ENCODE measurements at places on chromosomes 16 and 17.

GRCh38 chr16:55948230-55948629 is 73.1 kb upstream of the CES5A start:
- no peak for DNase-seq
- H3K4me1 ChIP-seq, result no peaks in the 10 kb centered on the region
- H3K4me3 ChIP-seq, result no peak overlapping the region
- H3K27me3 ChIP-seq, result peaks cover 10% of the 10 kb centered on the region
- H3K36me3 ChIP-seq, result no peaks in the 10 kb centered on the region
- no peak overlapping the region for H3K27ac ChIP-seq

GRCh38 chr16:82311528-82311927 is 141.5 kb upstream of the MPHOSPH6 start:
- no peaks in the 10 kb centered on the region for H3K4me1 ChIP-seq
- no peak overlapping the region for H3K4me3 ChIP-seq
- no peaks in the 10 kb centered on the region for H3K36me3 ChIP-seq
- DNase-seq, result no peak
- H3K27ac ChIP-seq, result no peak overlapping the region

- no peak overlapping the region for H3K27ac ChIP-seq
- H3K36me3 ChIP-seq, result no peaks in the 10 kb centered on the region
- DNase-seq, result no peak
- no peak overlapping the region for H3K4me3 ChIP-seq
Observed at GRCh38 chr17:37831492-37831891, 86.6 kb upstream of the HNF1B start.

- peaks cover 4% of the 10 kb centered on the region for H3K4me1 ChIP-seq
- no peak overlapping the region for H3K27ac ChIP-seq
- H3K4me3 ChIP-seq, result no peak overlapping the region
- no peaks in the 10 kb centered on the region for H3K36me3 ChIP-seq
- peaks cover 36% of the 10 kb centered on the region for H3K27me3 ChIP-seq
Observed at GRCh38 chr16:27973678-27974077, 89.8 kb downstream of the GSG1L start.

DNA sequence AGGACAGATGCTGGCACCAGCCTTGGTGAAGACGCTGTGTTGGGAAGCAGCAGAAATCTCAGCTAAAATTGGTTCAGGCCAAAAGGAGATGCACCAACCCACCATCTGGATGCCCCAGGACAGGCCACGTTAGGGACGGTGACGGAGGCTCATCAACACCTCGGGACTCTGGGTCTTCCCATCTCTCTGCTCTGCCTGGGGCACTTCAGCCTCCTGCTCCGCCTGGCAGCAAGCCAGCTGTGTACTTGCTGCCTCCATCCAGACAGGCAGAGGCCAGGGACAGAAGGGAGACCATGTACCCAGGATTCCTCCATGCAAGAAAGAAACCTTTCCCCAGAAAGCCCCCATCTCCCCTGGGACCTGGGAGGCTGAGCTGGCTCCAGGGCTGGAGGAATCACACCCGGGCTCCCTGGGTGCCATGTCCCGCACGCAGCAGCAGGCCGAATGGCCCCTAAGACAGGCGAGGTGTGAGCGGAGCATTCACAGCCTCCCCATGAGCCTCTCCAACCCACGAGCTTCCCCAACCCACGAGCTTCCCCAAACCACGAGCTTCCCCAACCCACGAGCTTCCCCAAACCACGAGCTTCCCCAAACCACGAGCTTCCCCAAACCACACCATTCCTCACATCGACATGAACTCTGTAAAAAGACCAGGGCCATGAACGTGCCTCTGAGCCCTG is 274.5 kb downstream of the C16orf95 start:
- peaks cover 4% of the 10 kb centered on the region for H3K27me3 ChIP-seq
- no peaks in the 10 kb centered on the region for H3K4me1 ChIP-seq
- no peak for DNase-seq
- no peak overlapping the region for H3K4me3 ChIP-seq
- no peak overlapping the region for H3K27ac ChIP-seq
- H3K36me3 ChIP-seq, result no peaks in the 10 kb centered on the region

DNA sequence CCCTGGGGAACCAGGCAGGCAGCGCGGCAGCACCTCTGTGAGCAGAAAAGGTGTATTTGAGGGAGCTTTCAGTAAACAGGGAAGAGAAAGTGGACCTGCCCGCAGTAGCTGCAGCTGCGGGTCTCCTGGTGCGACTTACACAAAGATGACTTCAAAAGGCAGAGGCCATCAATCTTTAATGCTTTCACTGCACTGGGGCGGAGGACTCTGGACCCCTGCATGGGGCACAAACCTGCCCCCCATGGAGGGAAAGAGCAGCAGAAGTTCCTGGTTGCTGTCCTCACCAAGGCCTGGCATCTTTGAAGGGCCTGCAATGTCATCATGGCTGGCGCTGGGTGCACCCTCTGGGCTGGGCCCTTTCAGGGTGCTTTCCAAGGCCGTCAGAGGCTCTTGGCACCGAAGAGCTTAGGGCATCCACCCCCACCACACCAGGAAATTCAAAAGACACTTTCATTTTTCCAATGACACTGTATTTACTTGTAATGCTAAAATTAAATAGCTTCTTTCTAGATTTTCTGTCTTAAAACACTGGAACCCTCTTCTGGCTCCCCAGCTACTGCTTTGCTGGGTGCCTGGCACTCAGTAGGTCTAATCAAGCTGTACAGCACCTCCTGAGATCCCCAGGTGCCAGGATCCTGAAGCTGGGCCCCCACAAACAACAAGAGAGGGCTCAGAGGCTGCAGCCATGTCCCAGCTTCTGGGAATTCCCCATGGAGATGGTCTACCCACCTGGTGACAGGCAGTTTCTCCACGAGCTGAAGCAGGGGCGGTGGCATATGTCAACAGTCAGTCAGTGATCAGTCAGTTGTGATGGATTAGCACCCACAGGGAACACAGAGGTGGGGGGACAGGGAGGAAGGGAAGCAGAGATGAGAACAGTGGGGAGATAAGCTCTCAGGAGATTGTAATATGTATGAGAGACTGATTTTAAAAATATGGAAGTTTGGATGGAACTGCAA is 2.1 kb upstream of the CACNG1 start:
- H3K4me3 ChIP-seq, result no peak overlapping the region
- H3K27ac ChIP-seq, result no peak overlapping the region
- no peaks in the 10 kb centered on the region for H3K4me1 ChIP-seq
- no peak for DNase-seq
- peaks cover 18% of the 10 kb centered on the region for H3K27me3 ChIP-seq

- no peaks in the 10 kb centered on the region for H3K4me1 ChIP-seq
- no peak overlapping the region for H3K27ac ChIP-seq
Observed at GRCh38 chr16:13231365-13231764, 330.0 kb downstream of the SHISA9 start.

- H3K27me3 ChIP-seq, result no peaks in the 10 kb centered on the region
- DNase-seq, result no peak
- H3K27ac ChIP-seq, result peak overlapping the region; percentile 16
- H3K4me1 ChIP-seq, result peaks cover 39% of the 10 kb centered on the region
Observed at GRCh38 chr16:24975428-24975889, 39.7 kb downstream of the ARHGAP17 start.

- no peaks in the 10 kb centered on the region for H3K36me3 ChIP-seq
- no peak overlapping the region for H3K27ac ChIP-seq
- H3K4me3 ChIP-seq, result no peak overlapping the region
- no peaks in the 10 kb centered on the region for H3K4me1 ChIP-seq
Observed at GRCh38 chr17:8103549-8103948, 14.8 kb downstream of the ALOXE3 start.

DNA sequence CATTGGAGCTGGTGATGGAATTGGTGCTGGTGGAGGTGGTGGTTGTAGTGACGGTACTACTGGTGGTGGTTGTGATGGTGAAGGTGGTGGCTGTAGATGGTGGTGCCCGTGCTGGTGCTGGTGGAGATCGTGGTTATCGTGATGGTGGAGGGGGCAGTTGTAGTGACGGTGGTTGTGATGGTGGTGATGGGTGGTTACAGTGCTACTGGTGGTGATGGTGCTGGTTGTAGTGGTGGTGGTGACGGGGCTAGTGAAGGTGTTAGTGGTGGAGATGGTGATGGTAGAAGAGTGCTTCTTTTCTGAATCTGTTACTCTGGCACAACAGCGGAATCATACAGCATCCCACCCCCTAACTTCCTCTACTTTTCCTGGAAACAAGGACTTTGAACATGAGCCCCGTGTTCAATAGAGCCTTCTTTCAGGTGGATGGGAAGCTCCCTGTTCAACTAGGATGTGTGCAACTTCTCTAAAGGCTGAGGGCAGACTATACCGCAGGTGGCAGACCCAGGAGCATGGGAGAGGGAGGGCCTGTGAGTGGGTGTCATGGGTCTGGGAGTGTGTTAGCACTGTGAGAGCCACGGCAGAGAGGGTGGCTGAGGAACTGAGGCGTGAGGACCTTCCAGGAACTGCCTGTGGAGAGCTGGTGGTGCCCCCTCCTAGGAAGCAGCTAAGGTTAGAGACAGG is 8.2 kb downstream of the TBX21 start:
- H3K27me3 ChIP-seq, result no peaks in the 10 kb centered on the region
- H3K4me1 ChIP-seq, result peaks cover 39% of the 10 kb centered on the region
- peaks cover 6% of the 10 kb centered on the region for H3K36me3 ChIP-seq

DNA sequence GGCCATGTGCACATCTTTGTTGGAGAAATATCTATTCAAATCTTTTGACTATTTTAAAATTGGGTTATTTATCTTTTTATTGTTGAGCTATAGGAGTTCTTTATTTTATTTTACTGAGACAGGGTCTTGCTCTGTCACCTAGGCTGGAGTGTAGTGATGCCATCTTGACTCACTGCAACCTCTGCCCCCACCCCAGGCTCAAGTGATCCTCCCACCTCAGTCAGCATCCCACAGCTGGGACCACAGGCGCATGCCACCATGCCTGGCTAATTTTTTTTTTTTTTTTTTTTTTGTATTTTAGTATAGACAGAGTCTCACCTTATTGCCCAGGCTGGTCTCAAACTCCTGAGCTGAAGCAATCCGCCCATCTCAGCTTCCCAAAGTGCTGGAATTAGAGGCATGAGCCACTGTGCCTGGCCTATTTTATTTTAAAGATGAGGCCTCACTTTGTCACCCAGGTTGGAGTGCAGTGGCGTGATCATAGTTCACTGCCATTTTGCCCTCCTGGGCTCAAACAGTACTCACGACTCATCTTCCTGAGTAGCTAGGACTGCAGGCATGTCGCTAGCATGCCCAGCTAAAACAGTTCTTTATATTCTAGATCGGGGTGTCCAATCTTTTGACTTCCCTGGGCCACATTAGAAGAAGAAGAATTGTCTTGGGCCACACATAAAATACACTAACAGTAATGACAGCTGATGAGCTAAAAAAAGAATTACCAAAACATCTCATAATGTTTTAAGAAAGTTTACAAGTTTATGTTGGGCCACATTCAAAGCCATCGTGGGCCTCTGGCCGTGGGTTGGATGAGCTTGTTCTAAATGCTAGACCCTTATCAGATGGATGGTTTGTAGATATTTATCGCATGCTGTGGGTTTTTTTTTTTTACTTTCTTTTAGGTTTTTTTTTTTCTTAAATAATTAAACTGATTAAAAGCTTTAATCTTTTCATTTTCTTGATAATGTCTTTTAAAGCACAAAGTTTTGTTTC is 13.7 kb downstream of the TENT4B start:
- no peak for DNase-seq
- H3K4me1 ChIP-seq, result peaks cover 57% of the 10 kb centered on the region
- H3K27me3 ChIP-seq, result no peaks in the 10 kb centered on the region
- no peak overlapping the region for H3K4me3 ChIP-seq
- H3K36me3 ChIP-seq, result peaks cover 13% of the 10 kb centered on the region
- H3K27ac ChIP-seq, result peak overlapping the region; percentile 71

DNA sequence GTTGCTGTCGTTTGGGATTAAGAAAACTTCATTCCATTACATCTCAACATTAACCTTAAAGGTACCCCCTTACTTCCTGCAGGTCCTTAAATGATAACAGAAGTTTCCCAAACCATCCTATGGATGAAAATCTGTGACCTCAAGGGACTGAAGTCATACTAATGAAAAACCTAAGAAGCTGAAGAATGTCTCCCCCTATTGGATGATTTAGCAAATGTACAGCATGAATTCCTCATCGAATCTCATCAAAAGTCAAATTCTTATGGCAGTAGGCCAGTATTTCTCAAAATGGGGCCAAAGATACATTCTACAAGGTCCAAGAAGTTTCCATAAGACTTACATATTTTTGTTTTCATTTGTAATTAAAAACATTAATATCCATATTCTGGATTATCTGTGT is 13.5 kb downstream of the SCO1 start:
- H3K36me3 ChIP-seq, result peaks cover 54% of the 10 kb centered on the region
- H3K27me3 ChIP-seq, result no peaks in the 10 kb centered on the region
- no peak overlapping the region for H3K4me3 ChIP-seq
- no peak for DNase-seq

- H3K4me3 ChIP-seq, result peak overlapping the region; percentile 99
- DNase-seq, result peak; percentile 71
- H3K27me3 ChIP-seq, result no peaks in the 10 kb centered on the region
Observed at GRCh38 chr17:74749279-74750038, 1.0 kb downstream of the NHERF1 start.

DNA sequence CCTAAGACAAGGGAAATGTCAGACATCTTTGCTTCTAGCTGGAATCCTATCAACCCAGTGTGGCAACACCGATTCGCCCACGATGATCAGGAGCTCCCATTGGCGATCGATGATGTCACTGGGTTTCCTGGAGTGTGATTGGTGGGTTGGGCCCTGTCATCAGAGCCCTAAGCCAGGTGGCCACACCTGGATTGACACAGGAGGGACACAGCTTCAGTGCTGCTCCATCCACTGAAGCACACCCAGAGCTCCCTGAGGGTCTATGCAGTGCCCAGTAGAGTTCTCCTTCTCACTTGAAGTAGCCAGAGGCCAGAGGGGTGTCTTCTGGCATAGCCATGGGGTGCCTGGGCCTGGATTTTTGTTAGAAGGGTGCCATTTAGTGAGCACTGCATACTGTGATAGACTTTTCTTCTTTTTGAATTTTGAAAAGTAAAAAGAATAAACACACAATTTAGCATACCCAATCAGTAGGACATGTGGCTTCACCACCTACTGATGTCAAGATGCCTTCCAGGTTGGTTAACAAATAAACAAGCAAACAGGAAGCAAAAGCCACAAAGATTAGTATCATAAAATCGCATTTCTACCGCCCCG is 77.6 kb downstream of the CMIP start:
- H3K4me3 ChIP-seq, result no peak overlapping the region
- no peaks in the 10 kb centered on the region for H3K27me3 ChIP-seq
- no peak overlapping the region for H3K27ac ChIP-seq
- DNase-seq, result no peak
- H3K4me1 ChIP-seq, result peaks cover 47% of the 10 kb centered on the region

DNA sequence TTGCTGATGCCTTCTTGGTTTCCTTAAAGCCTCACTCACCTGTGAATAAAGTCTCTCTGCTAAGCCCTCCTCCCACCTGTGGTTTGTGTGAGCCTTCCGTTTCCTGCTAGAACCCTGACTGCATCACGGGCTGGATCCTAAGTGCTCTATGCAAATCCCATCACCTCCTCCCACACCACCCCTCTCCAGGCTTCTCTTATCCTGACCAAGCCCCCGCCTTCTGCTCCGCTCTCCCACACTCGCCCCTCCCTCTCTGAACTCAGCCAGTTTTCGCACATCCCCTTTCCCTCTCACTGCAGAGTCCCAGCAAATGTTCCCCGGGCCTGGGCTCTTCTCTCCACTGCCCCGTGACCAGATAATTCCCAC is 51.8 kb downstream of the PIMREG start:
- peaks cover 36% of the 10 kb centered on the region for H3K27me3 ChIP-seq
- H3K27ac ChIP-seq, result no peak overlapping the region
- H3K4me1 ChIP-seq, result peaks cover 16% of the 10 kb centered on the region
- no peaks in the 10 kb centered on the region for H3K36me3 ChIP-seq
- DNase-seq, result peak; percentile 36

Data from activated naive CD4-positive, alpha-beta T cell treated with anti-CD3 and anti-CD28 coated beads, Interleukin-2, amount 10 ng/mL, durations not matched to agents 7 days and 5 days (primary cell).